ENCODE measurements at places on chromosomes 13 and 19.

DNA sequence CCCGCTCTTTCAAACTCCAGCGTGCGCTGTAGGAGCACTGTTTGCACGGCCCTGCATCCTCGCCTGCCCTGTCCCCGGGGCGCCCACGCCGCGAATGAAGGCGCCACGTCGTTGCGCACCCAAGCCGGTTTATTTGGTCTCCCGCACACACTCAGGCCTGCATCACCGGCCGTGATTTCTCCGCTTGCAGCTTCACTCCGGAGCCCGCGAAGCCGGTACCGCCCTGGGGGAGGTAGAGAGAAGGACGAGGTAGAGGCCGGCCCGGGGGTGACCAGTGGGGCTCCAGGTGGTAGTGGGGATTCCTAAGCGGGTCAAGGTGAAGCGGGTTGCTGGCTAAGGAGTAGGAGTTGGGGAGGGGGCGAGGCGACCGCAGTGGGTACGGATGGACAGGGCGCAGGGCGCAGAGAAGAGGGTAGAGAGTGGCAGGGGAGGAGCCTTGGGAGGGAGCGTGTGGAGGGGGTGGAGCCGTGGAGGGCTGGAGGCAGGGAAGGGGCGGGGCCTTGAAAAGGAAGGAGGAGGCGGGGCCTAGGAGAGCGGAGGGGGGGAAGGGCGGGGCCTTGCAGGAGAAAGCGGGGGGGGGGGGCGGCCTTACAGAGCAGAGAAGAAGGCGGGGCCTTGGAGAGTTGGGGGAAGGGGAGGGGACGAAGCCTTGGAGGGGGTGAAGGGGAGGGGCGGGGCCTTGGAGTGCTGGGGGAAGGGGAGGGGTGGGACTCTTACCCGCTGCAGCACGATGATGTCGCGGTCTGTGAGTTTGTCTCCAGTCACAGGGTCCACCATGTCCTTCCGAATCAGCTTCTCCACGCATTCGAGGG is 24.6 kb downstream of the NOSIP start:
- DNase-seq: peak; percentile 9

- DNase-seq: no peak
Observed at GRCh38 chr13:33624740-33625139, 193.2 kb upstream of the RFC3 start.

DNA sequence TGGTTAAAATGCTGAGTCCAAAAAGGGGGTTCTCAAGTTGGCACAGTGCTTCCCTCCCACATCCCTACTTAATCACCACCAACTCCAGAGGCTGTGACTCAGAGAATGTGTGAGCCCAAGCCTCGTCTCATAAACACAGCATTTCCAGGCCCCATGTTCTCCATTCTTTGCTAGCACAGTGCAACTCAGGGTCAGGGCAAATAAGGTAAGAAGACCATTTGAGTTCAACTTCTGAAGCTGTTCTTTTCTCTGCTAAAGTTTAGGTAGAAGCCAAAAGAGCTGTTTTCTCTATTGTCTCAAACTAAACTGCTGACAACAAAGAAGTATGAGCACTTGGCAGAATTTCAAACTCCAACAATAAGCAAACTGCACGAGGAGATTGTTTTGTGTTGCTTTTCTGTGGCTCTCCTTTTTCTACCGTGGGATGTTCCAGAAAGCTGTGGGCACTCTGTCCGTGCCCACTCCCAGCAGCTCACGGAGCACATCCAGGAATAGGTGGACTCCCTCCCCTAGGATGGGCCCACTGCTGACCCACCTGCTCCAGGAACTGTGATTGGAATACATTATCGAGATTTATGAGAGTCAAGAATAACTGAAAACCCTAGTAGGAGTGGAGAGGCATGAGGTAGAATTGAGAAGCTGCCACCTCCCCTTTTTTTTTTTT is 494.3 kb downstream of the COG6 start:
- no peak for DNase-seq

GRCh38 chr13:66927562-66927961 is 302.6 kb downstream of the PCDH9 start:
- no peak for DNase-seq

GRCh38 chr19:28397306-28397705 is 815.6 kb downstream of the UQCRFS1 start:
- no peak for DNase-seq

GRCh38 chr13:33617055-33617454 is 200.9 kb upstream of the RFC3 start:
- no peak for DNase-seq

GRCh38 chr13:46475541-46475991 is 77.4 kb upstream of the LRCH1 start:
- DNase-seq: no peak

- no peak for DNase-seq
Observed at GRCh38 chr19:17576758-17577456, 21.5 kb downstream of the COLGALT1 start.

GRCh38 chr19:28497137-28497536 is 715.8 kb downstream of the UQCRFS1 start:
- DNase-seq: no peak

DNA sequence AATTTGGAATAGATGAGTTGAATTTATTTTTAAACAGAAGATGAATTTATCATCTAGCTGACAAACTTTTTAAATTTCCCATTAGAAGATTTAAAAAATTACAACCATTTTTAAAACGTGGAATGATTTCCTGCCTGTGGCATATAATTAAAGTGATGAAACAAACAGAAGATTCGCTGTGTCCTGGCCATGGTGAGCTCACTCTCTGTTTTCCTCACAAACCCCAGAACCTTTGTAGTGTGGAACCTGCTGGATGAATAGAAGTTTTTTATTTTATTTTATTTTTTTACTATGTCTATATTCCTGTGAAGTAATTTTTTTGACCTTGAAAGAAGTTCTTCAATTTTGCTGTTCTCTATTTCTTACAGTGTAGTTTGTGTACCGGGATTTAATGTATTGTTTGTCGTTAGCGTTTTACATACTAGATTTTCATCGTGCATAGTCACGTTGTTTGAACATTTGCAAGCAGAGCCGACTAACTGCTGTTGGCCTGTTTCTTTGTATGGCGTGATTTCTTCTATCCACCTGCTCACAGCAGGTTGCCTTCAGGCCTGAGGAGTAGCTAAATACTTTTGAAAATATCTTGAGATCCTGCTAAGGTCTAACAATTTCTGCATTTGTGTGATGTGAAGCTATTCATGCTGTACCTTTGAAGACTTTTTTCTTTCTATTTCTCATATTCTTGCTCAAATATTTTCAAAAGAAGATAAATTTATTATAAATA is 149.2 kb downstream of the GGACT start:
- no peak for DNase-seq

DNA sequence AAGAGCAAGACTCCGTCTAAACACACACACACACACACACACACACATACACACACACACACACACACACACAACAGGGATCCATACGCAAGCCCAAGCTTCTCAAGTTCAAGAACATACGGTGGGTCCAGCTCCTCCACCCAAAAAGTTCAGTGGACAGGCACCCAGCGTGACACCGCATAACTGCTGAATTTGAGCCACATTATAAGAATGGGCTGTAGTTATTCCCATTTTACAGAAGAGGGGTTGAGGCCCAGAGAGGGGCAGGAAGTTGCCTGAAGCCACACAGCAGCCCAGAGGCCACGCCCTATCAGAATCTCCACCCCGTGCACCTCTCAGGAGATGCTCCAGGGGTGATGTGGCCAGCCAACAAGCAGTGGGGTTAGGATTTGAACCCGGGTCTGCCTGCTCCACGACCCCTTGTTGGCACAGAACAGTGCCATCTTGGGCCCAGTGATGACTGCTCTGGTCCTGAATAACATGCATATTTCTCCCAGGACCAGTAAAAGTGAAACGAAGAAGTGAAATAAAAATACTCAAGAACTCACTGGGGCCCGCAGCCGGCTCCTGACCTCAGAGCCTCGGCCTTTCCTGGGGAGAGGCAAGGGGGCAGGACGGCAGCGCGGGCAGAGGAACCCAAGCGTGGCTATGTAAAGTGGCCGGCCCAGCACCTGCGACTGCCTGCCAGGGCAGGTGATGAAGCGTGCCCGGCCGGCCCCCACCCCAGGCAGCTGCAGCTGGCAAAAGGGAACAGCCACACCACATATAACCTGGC is 61.9 kb downstream of the AP1M1 start:
- peak; percentile 58 for DNase-seq

- DNase-seq: no peak
Observed at GRCh38 chr13:27712421-27712820, 79.9 kb upstream of the GSX1 start.

DNA sequence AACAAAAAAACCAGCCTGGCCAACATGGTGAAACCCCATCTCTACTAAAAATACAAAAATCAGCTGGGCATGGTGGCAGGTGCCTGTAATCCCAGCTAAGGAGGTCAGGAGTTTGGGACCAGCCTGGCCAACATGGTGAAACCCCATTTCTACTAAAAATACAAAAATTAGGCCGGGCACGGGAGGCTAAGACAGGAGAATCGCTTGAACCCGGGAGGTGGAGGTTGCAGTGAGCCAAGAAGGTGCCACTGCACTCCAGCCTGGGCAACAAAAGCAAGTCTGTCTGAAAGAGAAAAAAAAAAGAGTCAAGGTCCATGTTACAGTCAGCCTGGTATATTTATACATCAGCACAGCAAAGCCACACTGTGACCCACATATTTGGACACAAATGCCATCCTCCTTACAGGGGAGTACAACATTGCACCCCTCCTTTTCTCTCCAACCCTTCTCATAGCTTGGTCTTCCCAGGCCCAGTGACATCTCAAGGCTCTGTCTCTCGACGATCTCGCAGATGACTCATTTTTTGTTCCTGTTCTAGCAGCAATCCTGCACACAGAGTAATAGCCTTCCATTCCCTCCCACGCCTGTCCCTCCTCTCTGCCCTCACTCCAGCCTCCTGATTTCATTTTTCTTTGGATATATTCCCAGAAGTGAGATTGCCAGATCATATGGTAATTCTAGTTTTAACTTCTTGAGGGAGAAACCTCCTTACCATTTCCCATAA is 21.0 kb upstream of the DPP9 start:
- DNase-seq: no peak

DNA sequence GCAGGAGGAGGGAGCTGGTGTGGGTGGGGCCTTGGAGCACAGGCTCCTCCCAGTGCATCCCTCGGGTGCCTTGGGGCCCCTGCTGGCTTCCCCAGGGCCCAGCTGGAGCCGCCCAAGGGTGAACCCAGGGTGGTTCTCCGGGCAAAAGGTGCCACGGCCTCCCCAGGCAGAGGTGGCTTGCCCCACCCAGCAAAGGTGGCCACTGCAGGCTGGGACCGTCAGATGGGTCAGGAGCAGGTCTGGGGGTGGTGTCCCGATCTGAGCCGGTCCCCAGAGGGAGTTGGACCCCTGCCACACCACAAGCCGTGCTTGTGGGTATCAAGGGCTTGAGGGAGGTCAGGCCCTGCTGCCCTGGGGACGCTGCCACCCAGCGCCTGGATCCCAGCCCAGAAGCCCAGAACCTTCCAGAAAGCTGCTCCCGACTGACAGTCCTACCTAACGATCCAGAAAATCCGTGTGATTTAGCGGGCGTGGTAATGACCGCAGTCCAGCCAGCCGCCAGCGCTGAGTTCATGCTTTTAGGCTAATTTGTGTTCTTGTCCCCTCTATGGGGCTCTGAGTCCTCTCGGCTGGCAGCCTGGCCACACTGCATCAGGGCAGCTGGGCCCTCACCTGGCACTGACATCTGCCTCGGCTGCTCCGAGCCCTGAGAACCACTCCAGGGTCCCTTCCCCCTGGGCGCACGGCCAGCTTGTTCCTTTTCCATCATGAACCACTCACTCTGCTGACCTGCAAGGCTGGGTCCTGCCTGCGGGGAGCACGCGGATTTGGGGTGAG is 5.0 kb upstream of the GRIN3B start:
- DNase-seq: peak; percentile 71

- peak; percentile 16 for DNase-seq
Observed at GRCh38 chr19:48351341-48351752, 12.4 kb downstream of the TMEM143 start.

DNA sequence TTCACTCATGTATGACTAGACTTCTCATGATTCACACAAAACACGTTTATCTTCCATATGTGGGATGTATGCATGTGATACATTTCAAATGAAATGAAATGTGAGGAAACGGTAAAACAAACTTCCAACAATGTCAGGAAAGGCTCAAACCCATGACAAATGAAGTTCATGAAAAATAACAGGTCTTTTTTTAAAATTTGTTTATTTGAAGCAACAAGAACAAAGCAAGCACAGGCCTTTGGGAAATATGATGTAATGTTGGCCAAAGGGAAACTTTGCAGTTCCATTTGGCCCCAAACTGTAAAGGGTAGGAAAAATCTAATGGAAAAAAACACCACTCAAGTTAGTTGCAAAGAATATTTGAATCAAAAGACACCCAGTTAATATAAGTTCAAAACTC is 463.8 kb upstream of the ARGLU1 start:
- DNase-seq: no peak

Measured in NCI-H2029 (cell line).